ENCODE measurements at places on chromosomes 12 and 14.

DNA sequence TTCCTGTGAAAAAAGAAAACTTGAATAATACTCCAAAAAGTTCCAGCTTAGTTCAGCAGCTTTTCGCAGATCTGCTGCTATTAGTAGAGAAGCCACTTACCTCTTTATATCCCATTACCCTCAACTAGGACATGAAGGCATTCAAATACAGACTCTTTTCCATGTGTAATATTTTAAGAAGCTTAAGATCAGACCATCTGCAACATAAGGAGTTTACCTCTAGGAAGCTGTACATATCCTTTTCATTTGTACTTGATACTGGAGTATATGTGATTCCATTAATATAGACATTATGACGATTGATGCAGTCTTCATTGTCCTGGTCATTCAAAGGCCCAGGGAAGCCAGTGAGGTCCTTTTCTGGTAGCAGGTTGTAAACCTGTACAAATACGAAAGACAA is 20.4 kb downstream of the A2M start:
- no peak for DNase-seq

- DNase-seq: peak; percentile 85
These were observed 1.7 kb downstream of the TPCN1 start for GRCh38 chr12:113222730-113223531.

GRCh38 chr12:38915429-38916182 is 10.2 kb upstream of the CPNE8 start:
- no peak for DNase-seq

GRCh38 chr12:89160716-89161123 is 191.6 kb downstream of the DUSP6 start:
- DNase-seq: peak; percentile 88

- DNase-seq: no peak
These were observed 264.2 kb downstream of the BCL11B start for GRCh38 chr14:99007795-99008194.

DNA sequence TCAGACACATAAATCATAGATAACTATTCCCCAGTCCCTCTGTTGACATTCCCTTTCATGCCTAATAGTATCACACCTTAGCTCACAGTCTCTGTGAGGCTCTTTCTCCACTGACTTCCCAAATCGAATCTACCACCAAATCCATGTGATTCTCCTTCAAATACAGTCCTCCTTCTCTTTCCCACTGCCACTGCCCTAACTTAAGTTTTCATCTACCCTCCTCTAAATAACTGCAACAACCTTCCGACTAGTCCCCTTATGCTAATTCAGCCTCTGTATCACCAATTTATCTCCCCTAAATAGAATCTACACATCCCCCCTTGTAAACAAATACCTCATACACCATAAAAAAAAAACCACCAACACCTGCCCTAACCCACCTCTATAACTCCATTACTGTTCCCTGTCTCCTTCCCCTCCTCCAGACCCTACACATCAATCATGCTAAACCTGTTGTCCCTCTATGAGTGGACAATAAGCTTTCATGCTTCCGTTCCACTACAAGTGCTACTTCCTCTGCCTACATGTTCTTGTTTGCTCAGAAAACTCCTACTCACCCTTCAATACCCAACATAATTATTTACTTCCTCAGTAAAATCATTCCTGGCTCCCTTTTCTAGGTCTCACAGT is 39.0 kb downstream of the SLC25A21 start:
- DNase-seq: no peak

Data from fibroblast of upper back skin (primary cell).